ENCODE measurements at places on chromosomes 6 and 20. TPM values are rescaled to one million over a fixed set of nuclear protein-coding genes. Genes with fewer than 3 reads are reported as not detected.

The LYRM2 gene
- 49.5 TPM for total RNA-seq

GRCh38 chr20:57402206-57403125 is 11.3 kb downstream of the RBM38 start:
- DNase-seq: no peak

DNA sequence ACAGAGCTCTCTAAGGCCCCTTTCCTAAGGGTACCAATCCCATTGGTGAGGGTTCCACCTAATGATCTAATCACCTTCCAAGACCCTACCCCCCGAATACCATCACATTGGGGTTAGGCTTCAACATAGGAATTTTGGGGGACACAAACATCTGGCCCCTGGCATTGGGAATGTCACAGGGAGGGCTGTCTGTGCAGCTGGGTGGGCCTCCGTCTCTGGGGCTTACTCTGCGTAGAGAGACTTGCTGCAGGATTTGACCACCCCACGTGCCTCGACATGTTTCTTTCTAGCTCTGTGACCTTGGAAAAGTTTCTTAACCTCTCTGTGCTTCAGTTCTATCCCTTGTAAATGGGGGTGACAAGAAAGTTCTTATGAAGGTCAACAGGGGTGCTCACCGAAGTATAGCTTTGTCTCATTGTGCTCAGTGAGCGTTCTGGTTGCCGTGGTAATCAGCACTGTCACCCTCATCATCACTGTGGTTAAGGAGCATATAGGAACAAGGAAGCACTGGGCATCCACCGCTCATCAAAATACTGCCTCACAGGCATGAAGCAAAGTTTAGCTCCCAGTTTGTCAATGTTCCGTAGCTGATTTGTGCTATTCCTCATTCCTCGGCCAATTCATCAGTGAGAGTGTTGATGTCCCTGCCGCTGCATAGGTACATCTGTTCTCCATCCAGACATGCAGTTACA is 152.8 kb downstream of the SYCP2 start:
- DNase-seq: no peak

DNA sequence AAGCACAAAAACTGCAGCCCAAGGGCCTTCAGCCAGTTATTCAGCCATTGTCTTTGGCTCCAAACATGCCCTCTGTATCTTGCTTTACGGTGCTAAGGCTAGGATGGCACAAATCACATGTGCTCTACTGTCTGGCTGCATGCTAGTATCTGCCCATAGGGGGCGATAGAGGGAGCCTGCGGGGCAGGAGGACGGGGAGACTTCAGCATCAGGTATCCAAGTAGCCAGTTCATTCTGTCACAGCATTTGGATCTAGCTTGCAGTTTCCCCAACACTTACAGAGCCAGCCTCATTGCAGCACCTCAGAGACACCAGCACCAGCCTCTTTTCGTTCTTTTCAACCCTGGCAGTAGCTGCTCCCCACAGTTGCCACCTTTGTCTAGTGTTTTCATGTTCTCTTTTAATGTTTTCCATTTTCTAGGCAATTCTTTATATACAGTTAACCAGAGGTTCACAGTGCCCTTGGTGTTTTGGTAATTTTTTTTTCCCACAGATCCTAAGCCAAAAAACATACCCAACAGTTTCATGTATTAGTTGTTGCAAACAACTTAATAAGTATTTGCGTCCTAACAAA is 705.9 kb downstream of the PTPRT start:
- peak; percentile 32 for DNase-seq

DNA sequence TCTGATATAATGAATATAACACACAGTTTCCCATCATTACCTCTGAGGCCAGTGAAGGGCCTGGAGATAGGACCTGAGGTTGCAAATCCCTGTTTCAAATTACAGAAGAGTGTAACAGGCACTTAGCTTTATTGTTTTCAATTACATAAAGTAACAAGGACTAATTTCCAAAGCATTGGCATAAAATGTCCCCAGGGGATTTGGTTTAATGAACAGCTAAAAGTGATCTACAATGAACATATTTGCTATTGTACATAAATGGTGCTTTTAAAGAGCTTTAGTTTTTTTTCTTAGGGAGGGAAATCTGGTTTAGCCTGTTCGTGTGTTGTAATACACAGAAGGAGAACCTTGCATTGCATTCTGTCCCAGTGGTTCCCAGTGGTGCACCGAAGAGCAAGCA is 54.4 kb downstream of the HMGN3 start:
- DNase-seq: no peak

DNA sequence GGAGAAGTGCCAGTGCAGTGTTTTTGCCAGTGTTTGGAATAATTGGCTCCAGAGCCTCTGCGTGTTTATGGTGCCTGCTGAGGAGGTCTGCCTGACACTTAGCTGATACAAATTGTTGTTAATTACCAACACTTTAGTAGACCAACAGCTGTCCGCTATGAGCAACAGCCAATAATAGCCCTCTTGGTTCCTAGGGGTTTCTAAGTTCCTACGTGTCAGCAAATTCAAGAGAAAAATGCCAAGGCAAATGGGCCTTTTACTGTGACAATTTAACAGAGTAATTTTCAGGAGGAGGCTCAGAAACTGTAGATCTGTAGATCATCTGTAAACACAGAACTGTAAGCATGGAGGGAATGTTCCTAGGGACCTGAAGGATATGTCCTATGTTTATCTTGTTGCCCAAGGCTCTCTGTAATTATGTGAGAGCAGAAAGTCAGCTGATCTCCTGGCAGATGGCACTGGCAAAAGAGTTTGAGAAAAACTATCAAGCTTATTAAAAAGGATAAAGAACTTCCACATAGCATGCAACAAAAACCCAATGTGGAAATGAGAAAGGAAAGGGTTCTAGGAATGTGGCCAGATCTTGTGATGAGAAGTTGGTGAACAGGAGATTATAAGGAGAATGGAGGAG is 157.7 kb downstream of the GJA1 start:
- DNase-seq: no peak

DNA sequence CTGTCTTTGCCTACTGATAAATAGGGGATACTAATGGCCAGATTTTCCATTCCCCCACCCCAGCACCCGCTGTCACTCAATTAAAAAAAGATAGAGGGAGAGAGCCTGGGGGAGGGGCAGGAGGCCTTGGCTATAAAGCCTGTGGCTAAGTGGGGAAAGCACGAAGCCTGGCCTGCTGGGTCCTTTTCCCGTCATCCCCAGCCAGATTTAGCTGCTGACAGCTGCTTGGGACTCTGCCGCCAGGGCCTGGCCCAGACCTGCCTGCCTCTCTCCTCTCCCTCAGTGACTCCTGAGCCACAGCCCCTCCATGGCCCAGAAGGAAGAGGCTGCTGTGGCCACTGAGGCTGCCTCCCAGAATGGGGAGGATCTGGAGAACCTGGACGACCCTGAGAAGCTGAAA is at the start of gene APOBEC2:
Gene APOBEC2 (plus strand): TSS at position 162 of the 400 bp plus-strand sequence. CDS start 146 bp downstream, at position 308.
- no peak for DNase-seq

DNA sequence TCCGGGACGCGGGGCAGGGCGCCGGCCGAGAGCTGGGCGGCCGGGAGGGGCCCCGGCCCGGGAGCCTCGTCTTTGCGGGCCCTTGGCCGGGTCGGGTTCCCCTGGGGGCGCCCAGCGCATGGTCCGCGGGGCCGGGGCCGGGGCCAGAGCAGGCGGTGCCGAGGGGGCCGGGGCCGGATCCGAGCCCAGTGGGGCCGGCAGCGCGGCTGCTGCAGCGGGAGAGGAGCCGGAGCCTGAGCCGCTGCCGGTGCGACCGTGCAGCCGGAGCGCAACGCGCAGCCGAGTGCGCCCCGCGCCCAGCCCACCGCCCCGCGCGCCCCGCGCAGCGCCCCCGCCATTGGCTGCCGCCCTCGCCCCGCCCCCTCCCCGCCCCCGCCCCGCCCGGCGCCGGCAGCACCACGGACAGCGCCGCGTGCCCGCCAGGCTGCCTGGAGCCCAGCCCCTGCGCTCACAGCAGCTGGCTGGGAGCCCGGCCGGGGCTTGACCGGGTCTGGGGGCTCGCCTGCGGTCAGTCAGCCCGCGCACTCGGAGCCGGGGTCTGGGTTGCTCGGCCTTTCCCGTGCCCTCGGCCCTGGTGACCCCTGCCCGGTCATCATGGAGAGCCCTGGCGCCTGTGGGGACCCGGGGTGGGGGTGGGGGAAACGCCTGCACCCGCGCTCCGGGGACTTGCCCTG is at the start of gene HRH3:
Gene HRH3 (minus strand): TSS at position 287 of the 674 bp plus-strand sequence. CDS start 308 bp downstream, outside the sequence.
- peak; percentile 41 for DNase-seq

- DNase-seq: peak; percentile 85
Measured at GRCh38 chr6:36914227-36914794, 28.6 kb downstream of the C6orf89 start.

DNA sequence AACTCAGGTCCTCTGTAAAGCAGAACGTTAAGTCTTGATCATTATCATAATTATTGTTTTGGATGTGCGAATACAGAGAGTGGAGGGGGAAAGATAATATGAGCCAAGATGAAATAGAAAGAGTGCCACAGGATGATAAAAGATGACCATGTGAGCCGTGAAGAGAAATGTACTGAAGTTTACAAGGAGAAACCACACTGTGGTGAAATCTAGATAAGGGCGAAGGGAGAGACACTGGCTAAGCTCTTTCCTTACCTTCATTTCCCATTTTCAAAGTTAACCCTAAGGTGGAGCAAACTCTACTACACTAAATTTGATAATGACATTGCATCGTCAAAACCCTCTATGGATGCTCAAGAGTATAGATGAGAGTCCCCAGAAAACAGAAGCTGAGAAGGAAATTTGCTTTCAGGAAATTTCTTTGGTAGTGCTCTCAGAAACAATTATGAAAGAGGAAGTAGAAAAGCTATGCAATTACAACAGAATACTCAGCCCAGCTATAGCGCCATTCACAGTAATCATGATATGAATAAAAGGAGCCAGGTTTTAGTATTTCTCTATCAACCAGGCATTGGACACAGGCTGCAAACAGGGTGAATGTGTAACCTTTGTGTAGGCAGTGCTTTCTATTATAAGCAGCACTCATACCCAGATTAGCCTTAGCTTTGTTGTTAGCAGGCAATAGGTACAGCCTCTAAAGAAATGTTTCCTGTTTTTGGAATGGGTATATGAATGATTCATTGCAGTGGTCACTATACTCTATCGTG is 1080.7 kb downstream of the GRIK2 start:
- DNase-seq: no peak

- no peak for DNase-seq
Measured at GRCh38 chr6:129679758-129680157, 30.2 kb downstream of the ARHGAP18 start.

The ELOVL4 gene
- not detected for total RNA-seq

The SLC17A9 gene
- 33.6 TPM for total RNA-seq

The CEP57L1 gene
- 15.5 TPM for total RNA-seq

Data from HepG2 (cell line).